ENCODE measurements at places on chromosomes 12 and 14. TPM values are rescaled to one million over a fixed set of nuclear protein-coding genes. Genes with fewer than 3 reads are reported as not detected.

DNA sequence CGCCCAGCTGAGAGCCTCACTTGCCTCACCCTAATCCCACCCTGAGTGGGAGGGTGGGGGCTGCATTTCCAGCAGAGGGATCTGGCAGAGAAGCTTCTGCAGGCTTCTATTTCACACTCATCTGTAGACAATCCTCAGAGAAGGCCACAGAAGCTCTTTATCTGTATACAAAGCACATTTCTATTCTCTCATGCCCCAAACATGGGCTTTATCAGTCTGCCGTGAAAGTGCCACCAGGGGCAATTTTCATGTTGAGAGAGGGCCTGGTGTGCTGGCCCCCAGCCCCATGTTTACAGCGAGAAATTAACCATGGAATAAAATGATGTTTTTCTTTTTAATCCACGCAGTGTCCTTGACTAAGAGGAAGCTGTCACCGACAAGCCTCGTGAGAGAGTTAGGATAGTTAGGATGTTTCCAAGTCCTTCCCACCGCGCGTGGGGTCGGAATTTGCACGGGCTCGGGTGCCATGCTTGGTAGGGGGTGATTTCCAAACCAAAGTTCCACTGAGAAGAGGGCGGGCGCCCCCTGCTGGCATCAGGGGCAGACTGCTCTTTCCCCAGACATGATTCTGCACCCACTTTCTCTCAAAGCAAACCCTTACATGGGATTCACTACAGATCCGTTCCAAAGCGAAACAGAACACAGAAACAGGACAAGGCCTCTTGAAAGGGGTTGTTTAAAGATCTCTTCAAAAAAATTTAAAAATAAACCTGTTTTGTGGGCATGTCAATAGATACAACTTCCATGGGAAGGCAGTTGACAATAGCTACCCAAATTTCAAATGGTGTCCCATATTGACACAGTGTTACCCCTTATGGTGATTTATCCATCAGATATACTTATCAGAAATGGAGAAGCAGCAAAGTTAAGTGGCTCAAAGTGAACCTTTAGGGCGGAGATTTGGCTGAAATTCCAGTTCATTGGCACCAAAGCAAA, 19.4 kb downstream of the BDKRB1 start:
- peak; percentile 75 for DNase-seq

DNA sequence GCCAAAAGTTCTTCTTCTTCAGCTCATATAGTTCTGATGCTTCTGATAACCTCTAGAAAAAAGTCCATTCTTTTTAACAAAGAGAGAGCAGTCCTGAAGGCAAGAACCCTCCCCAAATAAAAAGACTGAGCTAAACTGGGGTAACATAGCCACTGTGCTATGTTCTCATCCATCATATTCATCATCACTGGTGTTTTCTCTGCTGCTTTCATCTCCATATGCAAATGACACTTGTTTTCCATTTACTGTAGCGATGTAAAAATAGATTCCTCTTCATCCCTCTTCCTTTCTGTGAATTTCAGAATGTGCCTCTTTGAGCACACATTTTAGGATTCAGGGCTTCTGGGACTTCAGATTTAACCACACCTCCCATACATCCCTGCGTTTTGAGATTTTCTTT, 44.9 kb downstream of the GSC start:
- DNase-seq, result no peak

- DNase-seq, result no peak
Observed at GRCh38 chr12:121144416-121144914, 11.8 kb downstream of the P2RX7 start.

- peak; percentile 71 for DNase-seq
Observed at GRCh38 chr14:21098076-21098891, at the start of gene ZNF219. Gene ZNF219 (minus strand): TSS chr14:21098655. CDS start chr14:21093591, 5,064 bp downstream.

The PTPRO gene
- not detected for total RNA-seq
